ENCODE measurements at places on chromosomes 3 and 15.

DNA sequence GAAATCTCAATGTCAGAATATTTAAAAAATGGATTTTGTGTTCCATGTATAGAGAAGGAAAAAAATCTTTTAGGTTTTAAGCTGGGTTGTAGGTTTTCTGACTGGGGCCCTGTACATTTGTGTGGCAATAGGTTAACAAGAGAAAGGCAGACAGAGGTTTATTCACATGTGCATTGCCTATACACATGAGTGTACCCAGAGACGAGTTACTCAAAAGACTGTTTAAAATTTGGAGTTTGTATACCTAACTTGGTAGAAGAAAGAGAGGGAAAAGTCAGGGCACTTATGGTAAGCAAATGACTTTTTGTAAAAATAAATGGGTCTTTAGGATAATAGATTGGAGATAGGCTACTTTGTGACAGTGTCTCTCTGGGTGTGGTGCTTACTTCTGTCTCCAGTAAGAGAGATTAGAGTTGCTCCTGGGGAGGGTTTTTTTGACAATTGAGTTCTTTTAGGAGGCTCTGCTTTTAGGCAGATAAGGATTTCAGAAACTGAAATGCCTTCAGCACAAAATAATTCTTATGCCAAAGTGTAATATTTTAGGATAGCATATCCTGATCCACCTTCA lies 225.2 kb downstream of the TCF12 start:
- DNase-seq, result no peak

- DNase-seq, result no peak
Measured at GRCh38 chr15:92974183-92974915, 74.2 kb downstream of the CHD2 start.

- no peak for DNase-seq
Measured at GRCh38 chr3:125359700-125360099, 15.4 kb downstream of the ZNF148 start.

GRCh38 chr15:64267331-64267973 lies 88.5 kb downstream of the CSNK1G1 start:
- DNase-seq, result no peak

GRCh38 chr3:63779227-63779626 lies 39.9 kb upstream of the C3orf49 start:
- no peak for DNase-seq

- no peak for DNase-seq
Measured at GRCh38 chr15:26665957-26666791, 106.7 kb downstream of the GABRB3 start.

DNA sequence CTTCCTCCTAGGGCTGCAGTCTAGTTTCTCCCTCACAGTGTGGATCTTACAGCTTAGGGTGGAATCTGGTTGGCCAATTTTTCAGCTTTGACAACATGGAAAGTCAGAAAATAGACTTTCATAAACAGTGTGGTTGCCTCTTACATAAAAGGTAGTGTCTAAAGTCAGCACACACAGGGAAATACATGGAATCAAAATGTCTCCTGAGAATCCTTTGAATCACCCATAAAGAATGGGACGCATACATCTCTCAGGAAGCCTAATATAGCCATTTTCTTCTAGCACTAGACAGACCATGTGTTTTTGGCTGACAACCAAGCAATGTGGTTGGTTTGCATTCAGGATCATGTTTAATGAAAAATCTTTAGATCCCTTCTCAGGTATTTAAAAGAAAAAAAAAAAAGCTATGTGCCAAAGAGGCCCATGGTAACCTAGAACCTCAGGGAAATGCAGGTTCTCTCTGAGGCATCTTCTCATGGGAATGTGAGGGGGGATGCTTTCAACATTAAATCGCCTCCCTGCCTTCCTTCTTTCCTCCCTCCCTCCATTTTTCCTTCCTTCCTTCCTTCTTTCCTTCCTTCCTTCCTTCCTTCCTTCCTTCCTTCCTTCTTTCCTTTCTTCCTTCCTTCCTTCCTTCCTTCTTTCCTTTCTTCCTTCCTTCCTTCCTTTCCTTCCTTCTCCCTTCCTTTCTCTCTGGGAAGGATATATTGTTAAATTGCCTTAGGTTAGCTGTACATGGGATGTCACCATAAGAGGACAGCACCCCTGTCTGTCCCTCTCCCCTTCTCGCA lies 34.3 kb upstream of the ZBTB38 start:
- DNase-seq, result no peak

GRCh38 chr3:114674036-114674435 lies 380.2 kb downstream of the TIGIT start:
- no peak for DNase-seq

- no peak for DNase-seq
Measured at GRCh38 chr3:108830991-108831614, 8.5 kb downstream of the TRAT1 start.

GRCh38 chr15:36527235-36528162 lies 51.9 kb upstream of the CDIN1 start:
- no peak for DNase-seq

- no peak for DNase-seq
Measured at GRCh38 chr15:67906382-67906781, 66.5 kb upstream of the RNU6-1 start.

DNA sequence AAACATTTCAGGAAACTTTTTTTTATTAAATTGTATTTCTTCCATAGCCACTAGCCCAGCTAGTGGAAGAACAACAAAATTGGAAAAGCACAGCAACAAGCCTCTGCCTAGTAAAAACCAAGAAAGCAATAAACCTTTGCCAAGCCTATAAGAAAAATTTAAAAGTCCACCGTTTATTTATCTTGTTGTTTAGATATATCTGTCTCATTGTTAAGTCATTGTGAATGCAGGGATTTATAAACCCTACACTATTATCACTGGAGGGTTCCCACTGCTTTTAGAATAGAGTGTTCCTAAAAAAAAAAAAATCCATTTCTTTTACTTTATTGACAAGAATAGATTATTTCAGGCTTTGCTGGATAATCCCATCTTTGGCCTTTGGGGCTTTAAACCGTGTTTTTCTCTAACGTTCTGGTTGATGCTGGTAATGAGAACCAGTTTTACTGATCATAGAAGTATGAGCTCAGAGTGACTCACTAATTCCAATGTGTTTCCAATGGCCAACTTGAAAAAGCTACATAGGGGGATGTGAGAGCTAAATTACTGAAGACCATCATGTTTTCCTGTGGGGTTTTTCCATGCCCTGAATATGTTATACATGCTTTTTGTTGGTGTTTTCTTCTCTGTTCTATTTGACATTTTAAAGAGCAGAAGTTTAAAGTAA lies 634.1 kb downstream of the RBMS3 start:
- no peak for DNase-seq

DNA sequence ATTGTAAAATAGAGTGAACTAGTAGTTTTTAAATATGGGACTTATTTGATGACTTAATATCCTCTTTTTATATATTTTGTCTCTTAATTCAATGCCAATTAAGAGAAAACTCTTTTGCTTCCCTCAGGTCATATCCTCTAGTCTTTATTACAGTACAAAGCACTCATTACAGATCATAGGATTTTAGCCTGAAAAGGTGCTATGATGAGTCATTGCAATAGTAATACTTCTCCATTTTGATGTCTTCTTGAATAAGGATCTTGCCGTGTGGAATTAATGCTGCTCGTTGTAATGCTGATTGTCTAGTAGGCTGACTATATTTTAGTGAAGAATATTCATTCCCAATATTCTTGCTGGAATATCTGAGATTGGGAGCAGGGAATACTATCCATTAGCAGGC lies 612.2 kb upstream of the GOLIM4 start:
- DNase-seq, result no peak

GRCh38 chr3:12371525-12372140 lies 82.8 kb downstream of the PPARG start:
- no peak for DNase-seq

- no peak for DNase-seq
Measured at GRCh38 chr3:174618368-174619080, 240.6 kb upstream of the NAALADL2 start.

- no peak for DNase-seq
Measured at GRCh38 chr3:126421573-126422119, 26.9 kb downstream of the CFAP100 start.

GRCh38 chr3:148958696-148959095 lies 32.6 kb upstream of the GYG1 start:
- no peak for DNase-seq

DNA sequence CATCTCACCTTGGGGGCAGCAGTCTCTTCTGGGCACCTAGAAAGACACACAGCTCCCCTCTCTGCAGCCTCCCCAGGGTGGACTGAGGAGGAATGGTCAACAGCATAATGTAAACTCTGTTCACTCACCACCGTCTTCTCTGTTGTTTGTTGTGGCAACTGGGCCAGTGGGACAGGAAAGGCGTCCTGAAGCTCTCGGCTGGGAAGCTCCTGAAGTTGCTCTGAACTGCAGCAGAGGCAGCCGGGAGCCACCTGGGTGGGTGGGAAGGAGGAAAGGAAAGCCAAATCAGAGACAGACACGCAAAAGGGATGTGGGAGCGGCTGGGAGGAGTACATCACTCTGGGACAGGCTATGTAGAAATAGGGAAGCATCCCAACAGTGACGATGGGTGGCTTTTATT lies 52.7 kb downstream of the MYLK start:
- DNase-seq, result no peak

- no peak for DNase-seq
Measured at GRCh38 chr3:119437691-119438258, 25.6 kb downstream of the TMEM39A start.

GRCh38 chr15:43517354-43518196 lies at the start of gene MAP1A:
Gene MAP1A, plus strand, starts transcription at chr15:43517608. Its CDS starts 3,866 bp downstream, at chr15:43521474.
- no peak for DNase-seq

GRCh38 chr3:18901571-18901970 lies 246.7 kb upstream of the KCNH8 start:
- no peak for DNase-seq

GRCh38 chr3:71080517-71081083 lies 502.9 kb downstream of the FOXP1 start:
- DNase-seq, result no peak
